ENCODE measurements at places on chromosomes 4 and X.
A peak's percentile ranks its signal among the peaks of the same experiment; 100 is the strongest.

DNA sequence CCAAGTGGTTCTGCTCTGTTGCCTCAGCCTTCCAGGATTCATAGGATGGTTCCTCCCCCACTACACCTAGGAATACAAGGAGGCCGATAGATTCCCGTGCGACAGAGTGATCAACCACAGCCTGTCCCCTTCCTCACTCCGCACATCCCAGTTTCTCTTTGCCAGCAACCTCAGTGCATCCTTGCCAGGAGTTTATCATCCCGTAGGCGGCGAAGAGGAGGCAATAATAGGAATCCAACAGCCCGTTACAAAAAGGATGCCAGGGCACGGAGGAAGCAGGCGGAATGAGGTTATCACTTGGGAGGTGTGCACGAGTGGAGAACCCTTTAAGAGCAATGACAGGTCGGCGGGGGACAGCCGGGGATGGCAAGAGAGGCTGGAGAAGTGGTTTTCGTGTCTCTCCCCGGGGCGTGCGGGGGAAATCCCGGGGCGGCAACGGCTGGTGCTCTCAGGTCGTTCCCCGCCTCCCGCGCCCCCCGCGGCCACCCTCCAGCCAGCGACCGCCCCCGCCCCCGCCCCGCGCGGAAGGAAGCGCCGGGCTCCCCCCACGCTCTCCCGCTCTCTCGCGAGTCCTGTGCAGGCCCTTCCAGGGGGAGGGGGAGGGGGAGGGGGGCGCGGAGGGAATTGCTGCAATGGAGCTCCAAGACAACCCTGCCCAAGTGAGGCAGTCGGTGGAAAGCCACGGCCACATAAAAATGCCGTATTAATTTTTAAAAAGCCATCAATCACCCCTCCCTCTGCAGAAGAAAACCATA is 1.6 kb downstream of the PPP3CA start:
- DNase-seq = peak; percentile 51

- DNase-seq = no peak
Observed at GRCh38 chrX:151176231-151176750, at the start of gene GPR50. GPR50 (plus strand) TSS chrX:151176584; CDS start chrX:151176722, 138 bp downstream.

DNA sequence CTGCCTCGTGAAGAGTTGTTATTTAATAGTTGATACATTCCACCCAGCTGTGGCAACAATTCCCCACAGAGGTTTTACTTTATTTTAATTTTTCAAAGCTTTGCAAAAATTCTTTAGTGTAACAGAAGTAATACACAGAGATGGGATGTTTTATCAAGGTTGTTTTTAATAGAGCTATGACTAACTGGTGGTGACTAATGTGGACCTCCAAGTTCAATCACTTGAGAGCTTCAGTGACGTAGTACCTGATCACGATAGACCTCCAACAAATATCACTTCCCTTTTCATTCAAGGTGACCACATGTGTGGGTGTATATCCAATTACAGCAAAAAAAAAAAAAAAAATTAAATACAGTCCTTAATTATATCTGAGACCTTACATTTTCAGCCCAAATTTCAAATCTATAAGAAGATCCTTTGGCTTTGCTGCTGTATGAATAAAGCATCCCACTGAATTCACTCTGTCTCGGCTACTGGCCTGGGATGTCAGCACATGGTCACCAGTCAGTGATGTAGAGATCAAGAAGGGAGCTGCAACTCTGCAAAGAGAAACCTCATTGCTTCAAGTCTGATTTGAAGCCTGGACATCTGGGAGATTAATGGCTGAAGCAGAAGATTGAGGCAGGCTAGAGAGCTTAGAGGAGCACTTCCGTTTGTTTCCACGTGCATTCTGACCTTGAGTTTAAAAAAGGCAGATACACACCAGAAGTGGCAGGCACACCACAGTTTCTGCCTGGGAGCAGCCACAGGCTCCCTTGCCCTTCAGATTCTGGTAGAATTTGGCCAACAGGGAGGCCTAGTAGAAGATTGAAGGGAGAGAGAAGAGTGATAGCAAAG is 345.9 kb upstream of the NOCT start:
- no peak for DNase-seq

GRCh38 chr4:47287735-47288134 is 175.8 kb downstream of the COMMD8 start:
- DNase-seq = peak; percentile 87

DNA sequence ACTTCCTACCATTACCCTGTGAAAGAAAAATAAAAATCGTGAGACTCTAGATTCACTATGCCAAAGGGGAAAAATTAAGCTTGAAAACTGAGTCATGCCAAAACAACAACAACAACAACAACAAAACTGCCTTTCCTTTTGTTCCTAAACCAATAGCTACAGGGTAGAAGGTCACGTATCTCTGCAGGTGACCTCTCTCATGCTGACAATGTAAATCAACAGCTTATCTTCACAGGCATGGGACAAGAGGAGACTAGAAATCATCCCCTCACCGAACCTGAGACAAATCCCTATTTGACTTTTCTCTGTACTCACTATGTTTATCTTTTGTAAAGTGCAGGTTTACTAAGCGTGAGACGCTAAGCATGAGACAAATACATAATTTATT is 20.5 kb upstream of the AADAT start:
- DNase-seq = no peak

DNA sequence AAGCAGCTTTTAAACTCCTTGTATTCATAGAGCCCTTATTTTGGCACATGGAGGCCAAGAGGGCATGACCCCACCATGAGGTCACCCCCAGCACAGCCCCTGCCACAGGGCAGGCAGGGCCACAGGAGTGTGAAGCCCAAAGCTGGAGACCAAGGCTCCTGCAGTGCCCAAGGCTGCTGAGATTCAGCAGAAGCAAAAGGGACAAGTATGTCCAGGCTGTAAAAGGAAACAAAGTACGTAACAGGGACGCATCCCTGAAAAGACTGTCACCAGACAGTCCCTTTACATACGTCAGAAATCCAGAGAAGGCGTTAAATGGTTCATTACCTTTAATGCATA is 18.9 kb downstream of the GAK start:
- DNase-seq = no peak

GRCh38 chr4:13483136-13483767 is 888 bp downstream of the RAB28 start:
- peak; percentile 48 for DNase-seq

- no peak for DNase-seq
Observed at GRCh38 chrX:65752294-65752693, 84.8 kb downstream of the MSN start.

DNA sequence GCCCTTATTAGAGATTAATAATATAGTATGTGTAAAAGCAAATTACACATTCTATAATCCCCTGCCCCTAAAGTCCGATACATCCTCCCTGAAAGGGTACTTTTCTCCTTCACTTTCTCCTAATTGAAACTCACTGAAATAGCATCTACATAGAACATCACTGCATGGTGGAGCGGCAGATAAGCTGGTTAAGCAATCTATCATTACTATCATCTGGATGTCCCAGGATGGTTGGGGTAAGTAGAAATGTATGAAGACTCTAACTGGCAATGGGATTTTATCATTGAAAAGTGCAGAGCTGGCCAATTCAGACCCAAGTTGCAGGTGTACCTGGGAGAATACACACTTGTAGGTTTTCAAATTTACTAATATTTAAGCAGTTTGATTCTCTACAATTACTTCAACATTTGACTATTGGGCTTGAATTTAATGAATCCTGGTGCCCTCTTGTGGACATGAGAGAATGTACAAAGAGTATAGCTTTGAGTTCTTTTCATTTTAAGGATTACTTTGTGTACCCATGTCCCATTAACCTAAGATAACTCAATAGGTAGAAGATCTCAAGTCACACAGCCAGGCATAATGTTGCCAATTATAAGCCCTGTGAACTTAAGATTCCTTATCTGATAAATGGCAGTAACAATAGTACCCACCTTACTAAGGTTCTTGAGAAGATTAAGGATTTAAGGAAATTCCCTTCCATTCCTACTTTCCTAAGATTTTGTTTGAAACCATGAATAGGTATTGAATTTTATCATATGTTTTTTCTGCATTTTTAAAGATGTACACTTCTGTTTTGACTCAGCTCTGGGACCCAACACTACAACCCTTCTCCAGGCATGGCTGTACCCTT is 69.8 kb downstream of the SHROOM3 start:
- DNase-seq = peak; percentile 66

DNA sequence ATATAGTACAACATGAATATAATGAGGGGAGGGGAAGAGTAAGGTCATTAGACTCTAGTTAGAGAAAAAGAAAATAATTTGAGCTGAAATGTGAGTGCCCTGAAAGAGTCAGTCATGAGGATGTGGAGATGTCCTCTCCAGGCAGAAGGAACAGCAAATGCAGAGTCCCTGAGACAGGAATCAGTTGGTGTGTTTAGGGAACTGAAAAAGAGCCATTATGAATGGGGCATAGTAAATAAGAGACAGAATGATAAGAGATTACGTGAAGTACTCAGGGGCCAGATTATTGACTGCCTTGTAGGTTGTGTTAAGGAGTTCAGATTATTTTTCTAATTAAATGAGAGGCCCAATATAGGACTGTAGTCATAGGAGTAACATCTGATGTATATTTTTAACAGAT is 147.0 kb downstream of the PDLIM5 start:
- no peak for DNase-seq
